ENCODE measurements at places on chromosomes 2 and 18.

DNA sequence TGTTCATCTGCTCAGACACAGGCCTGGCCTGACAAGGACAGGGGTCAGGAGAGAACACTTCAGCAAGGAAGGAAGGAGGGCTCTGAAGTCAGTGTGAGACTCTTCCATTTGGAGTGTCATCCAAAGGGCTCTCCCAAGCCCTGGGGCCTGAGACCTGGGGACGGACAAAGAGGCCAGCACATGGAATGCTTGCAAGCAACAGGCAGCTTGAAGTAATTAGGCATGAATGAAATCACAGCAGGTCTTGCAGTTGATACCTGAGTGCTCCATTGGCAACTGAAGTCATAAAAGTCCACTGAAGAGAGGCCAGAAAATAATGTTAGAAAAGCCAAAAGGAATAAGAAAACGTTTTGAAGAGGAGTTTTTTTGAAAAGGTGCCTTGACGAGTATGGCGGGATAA lies 231.7 kb downstream of the VAPA start:
- DNase-seq: no peak

- no peak for DNase-seq
Observed at GRCh38 chr2:158539176-158540005, 82.6 kb downstream of the PKP4 start.

DNA sequence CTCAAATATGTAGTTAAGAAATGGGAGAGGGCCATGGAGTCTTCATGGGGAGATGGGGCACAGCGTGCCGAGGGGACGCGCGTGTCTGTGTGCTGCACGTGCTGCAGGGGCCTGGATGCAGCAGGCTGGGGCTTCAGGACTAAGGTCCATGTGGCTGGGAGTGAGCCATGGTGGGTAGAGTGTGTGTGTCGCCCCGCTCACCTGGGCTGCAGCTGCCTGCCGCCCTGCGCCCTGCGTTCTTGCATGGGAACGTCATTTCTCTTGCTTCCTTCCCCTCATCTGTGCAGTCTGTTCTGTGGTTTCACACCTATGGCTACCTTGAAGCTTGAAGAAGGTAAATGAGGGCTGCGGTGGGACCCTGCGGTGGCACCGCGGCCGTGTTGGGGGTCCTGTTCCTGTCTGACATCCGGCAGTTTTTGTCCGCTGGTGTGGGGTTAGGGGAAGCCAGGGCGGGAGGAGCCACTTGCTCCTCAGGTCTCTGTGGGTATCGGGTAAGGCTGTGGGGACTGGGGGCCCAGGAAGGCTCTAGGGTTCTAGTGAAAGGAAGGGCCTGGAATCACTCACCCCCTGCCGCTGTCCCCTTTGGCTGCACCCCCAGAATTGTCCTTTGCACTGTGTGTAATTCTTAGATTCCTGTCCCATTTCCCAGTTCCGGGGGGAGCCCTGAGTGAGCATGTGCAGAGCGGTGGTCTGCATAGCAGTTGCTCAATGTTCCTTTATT lies 54.1 kb upstream of the HS6ST1 start:
- DNase-seq: no peak

- DNase-seq: no peak
Observed at GRCh38 chr2:221762496-221762895, 190.4 kb upstream of the EPHA4 start.

DNA sequence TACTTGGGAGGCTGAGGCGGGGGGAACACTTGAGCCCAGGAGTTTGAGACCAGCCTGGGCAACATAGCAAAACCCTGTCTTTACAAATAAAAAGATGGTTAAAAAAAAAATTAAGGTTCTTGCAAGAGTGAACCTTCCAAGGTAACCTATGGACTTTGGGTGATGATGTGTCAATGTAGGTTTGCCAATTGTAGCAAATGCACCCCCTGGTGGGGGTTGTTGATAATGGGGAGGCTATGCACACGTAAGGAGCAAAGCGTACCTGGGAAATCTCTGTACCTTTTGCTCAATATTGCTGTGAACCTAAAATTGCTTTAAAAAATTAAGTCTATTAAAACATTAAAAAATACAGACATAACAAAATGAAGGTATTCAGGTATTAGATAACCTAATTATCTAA lies 70.4 kb downstream of the CWC22 start:
- DNase-seq: no peak
